ENCODE measurements at places on chromosomes 4 and X.

GRCh38 chrX:10576777-10577447 lies 43.5 kb downstream of the MID1 start:
- DNase-seq, result no peak

DNA sequence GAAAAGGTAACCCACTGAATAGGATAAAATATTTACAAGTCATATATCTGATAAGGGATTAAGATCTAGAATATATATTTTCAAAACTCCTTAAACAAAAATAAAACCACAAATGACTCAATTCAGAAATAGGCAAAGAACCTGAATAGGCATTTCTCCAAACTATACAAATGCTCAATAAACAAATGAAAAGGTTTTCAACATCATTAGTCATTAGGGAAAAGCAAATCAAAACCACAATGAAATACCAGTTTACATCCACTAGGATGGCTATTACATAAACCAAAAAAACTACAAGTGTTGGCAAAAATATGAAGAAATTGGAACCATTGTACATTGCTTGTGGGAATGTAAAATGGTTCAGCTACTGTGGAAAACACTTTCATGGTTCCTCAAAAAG lies 167.0 kb upstream of the GALNT7 start:
- peak; percentile 81 for DNase-seq

- DNase-seq, result no peak
These were observed at the start of gene CYSLTR1 for GRCh38 chrX:78327370-78328086. CYSLTR1 (minus strand) TSS chrX:78327611; CDS start chrX:78273746, 53,865 bp downstream.

GRCh38 chr4:179666226-179666625 lies 2224.0 kb upstream of the AGA start:
- DNase-seq, result no peak

DNA sequence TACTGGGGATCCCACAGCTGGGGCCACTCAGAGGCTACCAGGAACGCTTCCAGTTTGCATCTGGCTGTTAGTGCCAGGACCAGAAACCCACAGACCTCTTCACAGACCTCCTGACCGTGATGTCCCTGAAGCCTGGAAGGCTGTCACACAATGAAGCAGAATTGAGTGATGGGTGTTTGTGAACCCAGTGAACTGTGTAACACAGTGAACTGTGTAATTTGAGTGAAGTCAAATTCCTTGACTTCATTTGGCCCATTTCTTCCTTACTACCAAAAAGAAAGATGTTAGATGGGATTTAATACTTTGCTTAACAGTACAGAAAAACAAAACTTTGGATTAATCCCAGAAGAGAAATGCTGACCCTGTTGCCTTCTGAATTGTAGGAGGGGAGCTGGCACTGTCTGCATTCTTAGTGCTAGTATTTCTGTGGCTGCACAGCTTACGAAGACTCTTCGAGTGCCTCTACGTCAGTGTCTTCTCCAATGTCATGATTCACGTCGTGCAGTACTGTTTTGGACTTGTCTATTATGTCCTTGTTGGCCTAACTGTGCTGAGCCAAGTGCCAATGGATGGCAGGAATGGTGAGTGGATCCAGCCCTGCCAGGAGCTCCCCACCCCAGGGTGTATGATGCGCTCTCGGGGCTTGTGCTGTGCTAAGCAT lies 17.8 kb downstream of the SRD5A3 start:
- no peak for DNase-seq

- DNase-seq, result peak; percentile 83
These were observed 44.7 kb downstream of the PRPS1 start for GRCh38 chrX:107672955-107673378.

DNA sequence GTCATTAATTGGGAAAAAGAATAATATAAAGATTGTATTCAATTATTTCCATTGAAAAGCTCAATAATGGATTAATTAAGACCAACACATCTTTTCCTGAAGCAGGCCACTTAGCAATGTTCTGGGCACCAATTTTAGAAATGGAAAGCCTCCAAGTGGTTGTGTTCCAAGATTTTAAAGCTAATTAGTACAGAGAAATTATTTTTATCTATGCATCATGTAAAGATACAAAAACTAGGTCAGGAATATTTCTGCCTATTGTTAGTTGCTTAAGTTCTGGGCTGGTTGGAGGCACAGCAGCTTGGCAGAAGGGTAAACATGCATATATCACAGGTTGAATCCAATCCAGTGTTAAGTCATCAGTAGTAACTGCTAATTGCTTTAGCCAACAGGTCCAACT lies 101.9 kb downstream of the RASL11B start:
- DNase-seq, result no peak

DNA sequence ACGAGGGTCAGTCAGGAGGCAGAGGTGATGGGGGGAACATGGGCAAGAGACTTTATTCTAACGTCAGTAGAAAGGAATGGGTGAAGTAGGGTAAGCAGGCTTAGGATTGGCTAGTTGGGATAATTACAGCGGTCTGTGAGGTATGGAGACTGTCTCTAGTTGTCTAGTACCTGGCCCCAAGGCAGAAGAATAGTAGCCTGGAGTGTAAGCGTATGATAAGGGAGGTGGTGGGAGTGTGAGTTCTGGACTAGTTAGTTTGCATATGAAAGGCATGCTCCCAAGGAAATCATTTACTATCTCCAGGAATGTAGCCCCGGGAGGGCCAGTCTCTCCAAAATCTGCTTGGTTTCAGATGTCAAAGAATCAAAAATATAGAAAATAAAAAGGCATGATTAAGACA lies 219.6 kb upstream of the ANXA3 start:
- no peak for DNase-seq

GRCh38 chr4:161097821-161098220 lies 1066.0 kb downstream of the FSTL5 start:
- no peak for DNase-seq

DNA sequence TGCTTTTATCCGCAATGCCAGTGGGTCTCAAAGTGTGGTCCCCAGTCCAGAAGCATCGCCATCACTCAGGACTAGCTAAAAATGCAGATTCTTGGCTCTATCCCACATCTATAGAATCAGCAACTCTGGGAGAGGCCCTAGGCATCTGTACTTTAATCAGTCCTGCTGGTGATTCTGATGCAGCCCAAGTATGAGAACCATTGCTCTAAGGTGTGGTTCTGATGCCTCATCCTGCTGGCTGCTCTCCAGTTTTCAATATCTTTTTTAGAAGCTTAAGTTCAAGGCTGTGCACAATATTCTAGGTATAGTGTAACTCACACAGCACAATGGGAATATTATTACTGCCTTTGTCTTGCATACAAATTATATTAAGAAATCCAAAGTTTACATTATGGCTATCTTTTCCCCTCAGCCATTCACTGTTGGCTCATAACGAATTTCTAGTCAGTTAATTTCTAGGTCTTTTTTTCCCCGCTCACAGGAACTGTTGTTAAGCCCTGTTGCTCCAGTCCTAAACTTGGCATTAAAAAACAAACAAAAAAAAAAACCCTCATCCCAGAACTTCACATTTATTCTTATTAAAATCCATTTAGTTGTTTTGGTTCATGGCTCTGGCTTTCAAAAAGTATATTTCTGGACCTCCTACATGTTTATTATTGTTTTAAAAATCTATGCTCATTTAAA lies 109.1 kb downstream of the PHEX start:
- DNase-seq, result no peak

DNA sequence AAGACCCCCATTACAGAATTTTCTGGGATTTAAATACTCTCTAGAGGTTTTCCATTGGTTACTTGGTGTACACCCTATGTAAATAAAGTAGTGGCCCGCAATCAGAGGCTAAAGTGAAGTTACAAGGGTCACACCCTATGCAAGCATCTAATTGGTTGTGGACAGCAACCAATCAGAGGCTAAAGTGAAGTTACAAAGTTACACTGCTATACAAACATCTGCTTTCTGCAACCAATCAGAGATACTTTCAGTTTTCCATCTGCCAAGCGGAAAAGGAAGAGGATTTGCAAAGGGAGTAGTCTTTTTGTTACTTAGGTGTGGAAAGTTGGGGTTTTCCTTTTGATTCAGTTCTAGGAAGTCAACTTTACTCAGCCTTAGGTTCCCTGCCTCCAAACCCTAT lies 2.0 kb upstream of the ATRX start:
- DNase-seq, result peak; percentile 44

- peak; percentile 61 for DNase-seq
These were observed 20.6 kb upstream of the KIAA0232 start for GRCh38 chr4:6761649-6762615.

DNA sequence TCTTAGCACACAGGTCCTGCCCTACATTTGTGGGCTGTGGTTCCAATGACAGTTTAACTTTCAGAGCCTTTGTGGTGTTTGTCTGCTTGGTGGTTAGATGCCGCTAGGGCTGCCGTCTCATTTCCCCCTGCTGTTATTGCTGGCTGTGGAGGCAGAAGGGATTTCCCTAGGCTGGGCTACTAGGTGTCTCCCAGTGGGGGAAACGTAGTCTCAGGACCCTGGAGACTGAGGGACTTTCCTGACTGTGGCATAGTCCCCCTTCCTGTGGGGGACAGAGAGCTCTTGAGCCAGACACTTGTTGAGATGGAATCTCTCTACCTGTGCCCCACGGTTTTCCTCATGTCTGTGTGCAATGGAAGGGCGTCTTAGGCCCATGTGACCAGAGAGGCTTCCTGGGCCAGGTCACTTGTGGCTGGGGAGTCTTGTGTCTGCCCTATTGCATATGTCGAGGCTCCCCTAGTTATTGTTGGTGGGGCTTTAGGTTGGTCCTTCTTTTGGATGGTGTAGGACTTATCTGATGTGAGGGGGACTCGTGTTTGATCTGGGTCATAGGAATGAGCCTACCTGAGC lies 68.2 kb downstream of the ARHGAP10 start:
- DNase-seq, result peak; percentile 34

DNA sequence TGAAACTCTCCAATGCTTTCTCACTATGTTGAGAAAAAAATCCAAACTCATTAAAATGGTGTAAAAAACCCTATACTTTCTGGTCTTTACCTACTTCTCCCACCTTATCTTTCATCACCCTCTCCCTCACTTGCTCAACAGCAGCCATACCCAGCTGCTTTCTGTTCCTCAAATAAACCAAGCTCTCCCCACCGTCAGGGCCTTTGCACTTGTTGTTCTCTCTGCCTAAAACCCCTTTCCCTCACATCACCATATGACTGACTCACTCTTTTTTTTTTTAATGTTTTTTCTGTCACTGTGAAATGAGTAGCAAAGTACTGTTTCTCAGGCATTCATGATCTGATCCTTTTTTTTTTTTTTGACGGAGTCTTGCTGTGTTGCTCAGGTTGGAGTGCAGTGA lies 122.3 kb upstream of the TMEM164 start:
- DNase-seq, result no peak

- DNase-seq, result no peak
These were observed 2.0 kb upstream of the FGF2 start for GRCh38 chr4:122824616-122825015.

DNA sequence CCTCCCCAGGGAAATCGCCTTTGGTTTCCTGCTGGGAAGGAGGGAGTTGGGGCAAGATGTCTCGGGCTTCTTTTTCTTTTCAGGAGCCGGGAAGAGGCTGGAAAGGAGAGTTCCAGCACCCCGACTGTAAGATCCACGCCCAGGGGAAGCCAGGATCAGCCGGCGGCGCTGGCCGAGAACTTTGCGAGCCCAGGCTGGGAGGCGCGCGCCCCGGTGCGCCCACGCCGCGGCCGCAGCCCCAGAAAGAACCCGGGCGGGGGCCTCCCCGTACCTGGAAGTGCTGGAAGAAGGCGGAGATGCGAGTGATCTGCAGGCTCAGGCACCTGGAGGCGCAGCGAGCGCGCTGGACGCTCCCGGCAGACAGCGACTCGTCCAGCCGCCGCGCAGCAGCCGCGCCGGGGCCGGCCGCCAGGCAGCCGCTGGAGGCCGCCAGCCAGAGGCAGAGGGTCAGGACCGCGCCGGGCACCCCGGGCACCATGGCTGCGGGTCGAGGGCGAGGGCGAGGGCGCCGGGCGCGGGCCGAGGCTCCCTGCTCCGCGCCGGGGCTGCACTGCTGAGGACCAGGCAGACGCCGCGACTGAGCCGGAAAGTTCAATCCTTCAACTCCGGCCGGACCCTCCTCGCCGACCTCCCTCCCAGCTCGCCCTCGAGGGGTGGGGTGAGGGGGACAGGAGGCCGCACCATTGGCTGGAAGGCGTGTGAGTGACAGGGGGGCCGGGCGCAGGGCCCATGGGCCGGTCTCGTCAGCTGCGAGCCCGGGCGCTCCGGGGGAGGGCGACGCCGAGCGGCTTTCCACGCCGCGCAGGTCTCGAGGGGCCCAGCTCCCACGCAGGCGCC lies at the start of gene ANOS1:
Gene ANOS1 (minus strand): TSS at position 579 of the 837 bp plus-strand sequence. CDS start 101 bp downstream, at position 478.
- DNase-seq, result peak; percentile 11

GRCh38 chr4:138035781-138036258 lies 206.3 kb downstream of the SLC7A11 start:
- peak; percentile 84 for DNase-seq

- DNase-seq, result no peak
These were observed 601.1 kb upstream of the GRIA3 start for GRCh38 chrX:122582975-122583305.

DNA sequence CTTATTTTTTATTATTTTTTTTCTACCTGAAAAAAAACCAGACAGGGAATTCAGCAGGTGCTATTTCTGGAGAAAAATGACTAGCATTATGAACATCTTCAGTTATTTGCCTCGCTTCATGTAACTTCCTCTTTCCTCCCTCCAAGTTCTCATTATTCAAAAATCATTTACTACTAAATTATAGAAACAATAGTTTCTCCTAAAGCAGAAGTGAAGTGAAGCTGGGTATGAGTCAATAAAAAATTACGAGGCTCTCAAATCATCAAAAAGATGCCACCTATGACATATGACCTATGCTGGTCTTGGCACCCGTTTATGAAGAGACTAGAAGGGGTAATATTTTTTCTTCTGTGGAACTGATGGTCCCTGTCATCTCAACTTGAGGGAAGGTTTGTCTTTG lies 145.0 kb upstream of the AADAT start:
- no peak for DNase-seq

DNA sequence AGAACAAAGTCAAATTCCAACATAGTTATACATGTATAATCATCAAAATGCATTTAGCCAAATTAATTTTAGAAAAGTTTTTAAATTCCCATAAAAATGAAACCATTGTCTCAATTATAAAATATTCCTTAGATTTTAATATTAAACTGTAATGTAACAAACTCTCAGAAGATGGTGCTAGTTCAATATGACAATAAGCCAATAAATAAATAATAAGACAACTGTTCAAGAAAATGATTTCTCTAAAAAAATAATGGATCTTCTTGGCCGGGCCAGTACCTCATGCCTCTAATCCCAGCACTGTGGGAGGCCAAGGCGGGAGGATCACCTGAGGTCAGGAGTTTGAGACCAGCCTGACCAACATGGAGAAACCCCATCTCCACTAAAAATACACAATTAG lies 80.3 kb downstream of the RAB28 start:
- no peak for DNase-seq
